ENCODE measurements at places on chromosomes 12 and 14.

- no peak for DNase-seq
Observed at GRCh38 chr14:81946834-81947798, 413.5 kb upstream of the SEL1L start.

DNA sequence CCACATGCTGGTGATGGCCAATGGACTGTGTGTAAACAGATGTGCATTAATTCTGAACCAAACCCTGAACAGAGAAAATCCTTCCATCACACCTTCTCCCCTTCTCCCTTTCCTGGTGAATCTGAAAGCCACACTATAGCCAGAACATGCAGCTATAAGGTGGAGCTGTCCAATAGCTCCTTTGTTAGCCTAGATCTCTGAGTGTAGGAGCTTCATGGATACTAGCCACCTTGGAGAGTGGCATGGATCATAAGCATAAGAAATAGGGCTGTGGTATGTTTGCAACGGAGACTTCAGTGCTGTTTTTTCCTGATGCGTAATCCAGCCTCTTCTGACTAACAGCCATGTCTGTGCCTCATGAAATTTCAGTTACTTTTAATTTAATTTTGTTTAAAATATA is 364.5 kb downstream of the BTG1 start:
- DNase-seq: no peak

- no peak for DNase-seq
Observed at GRCh38 chr12:131493068-131493826, 217.6 kb upstream of the SFSWAP start.

DNA sequence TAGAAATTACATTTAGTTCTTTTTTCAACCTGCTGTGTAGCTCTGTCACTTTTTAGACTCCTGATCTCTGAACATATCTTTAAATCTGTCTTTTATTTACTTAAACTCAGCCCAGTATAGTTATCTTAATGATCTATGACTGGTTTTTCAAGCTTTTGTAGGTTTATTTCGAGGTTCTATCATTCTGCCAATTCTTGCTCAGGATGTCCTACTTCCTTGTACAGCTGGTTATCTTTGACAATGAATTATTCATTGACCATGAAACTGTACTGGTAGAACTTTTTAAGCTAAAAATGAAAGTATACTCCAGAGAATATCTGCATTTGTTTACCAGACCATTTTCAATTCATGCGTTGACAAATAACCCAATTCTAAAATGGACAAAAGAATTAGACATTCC is 37.8 kb downstream of the TC2N start:
- DNase-seq: no peak

GRCh38 chr14:57068511-57068910 is 200.2 kb downstream of the EXOC5 start:
- DNase-seq: no peak

- DNase-seq: no peak
Observed at GRCh38 chr12:93868771-93869170, 191.6 kb downstream of the CRADD start.

DNA sequence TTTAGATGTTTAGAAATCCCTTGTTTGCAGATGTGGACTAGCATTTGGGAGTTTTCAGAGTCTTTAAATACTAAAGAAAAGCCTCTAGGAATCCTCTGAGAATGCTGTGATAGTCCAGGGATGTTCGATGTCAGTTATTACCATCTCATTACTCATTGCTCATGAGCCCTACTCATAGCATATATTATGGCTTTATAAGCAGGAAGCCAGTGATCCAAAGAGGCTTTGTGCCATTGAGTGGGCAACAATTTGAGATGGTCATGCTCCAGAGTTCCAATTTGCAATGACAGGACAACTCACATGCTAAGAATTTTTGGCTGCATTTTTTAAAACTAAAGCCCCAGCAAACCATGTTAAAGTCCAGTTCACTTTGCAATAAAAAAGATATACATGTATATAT is 163.0 kb downstream of the OTOGL start:
- DNase-seq: no peak

- DNase-seq: peak; percentile 1
Observed at GRCh38 chr12:34397591-34398365, 375.5 kb downstream of the ALG10 start.

DNA sequence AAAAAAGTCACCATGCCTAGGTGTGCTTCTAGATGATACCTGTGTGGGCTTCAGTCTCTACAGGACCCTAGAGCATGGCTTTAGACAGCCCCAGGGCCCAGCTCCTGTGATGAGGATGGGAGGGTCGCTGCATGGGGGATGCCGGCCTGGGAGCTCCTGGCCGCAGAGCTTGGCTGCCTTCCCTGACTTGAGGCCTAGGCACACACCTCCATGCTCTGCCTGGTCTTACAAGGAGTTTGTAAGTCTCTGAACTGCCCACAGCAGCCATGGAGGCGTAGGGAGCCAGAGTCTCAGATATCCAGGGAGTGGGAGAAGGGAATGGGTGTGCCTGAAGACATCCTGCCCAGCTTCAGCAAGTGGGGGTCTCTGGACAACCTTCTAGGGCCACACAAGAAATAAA is 149.5 kb upstream of the MYL2 start:
- DNase-seq: no peak

- no peak for DNase-seq
Observed at GRCh38 chr14:92513204-92513965, at the start of gene RIN3. Gene RIN3, plus strand, starts transcription at chr14:92513781. Its CDS starts 152 bp downstream, at chr14:92513933.

DNA sequence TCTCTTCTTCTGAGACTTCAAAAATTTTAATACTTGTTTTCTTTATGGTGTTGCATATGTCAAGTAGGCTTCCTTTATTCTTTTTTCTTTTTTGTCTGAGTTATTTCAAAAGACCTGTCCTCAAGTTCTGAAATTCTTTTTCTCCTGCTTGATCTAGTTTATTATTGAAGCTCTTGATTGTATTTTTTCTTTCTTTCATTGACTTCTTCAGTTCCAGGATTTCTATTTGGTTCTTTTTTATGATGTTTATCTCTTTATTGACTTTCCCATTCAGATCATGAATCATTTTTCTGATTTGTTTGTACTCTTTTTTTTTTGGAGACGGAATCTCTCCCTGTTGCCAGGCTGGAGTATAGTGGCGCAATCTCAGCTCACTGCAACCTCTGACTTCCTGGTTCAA is 34.1 kb downstream of the IFT43 start:
- DNase-seq: no peak

- no peak for DNase-seq
Observed at GRCh38 chr14:38256533-38256840, 594 bp upstream of the CLEC14A start.

DNA sequence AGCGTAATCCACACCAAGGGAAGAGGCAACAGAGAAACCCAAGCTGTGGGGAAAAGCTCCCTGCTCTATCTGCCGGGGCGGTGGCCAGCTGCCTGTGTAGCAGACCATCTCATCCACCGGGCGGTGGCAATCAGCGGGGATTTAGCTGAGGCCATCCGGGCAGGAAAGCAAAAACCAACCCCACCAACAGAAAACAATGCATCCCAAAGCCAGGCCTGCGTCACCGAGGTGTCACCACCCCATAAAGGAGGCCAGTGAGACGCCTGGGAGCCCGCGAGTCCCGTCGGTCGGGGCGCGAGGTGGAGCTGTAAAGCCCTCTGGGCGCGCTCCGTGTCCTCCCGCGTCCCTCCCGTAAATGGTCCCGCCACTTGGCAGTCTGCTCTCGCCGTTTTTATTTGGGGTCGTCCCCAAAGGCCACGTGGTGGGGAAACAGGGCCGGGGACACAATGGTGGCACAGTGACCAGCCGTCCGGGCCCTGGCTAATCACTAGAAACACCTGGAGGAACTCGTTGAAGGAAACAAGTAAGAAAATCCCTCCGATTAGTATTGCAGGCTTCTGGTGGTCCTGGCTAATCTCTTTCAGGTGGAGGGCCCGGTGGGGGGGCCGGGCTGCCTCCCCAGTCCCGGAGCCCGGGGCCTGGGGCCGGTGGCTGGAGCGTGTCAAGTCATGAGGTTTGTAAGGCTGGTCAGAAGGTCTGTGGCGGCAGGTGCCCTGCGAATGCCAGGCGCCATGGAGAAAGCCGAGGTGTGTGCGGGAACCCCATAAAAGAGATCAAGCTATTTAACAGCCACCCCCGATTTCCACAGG is 94.7 kb upstream of the GSC start:
- no peak for DNase-seq

DNA sequence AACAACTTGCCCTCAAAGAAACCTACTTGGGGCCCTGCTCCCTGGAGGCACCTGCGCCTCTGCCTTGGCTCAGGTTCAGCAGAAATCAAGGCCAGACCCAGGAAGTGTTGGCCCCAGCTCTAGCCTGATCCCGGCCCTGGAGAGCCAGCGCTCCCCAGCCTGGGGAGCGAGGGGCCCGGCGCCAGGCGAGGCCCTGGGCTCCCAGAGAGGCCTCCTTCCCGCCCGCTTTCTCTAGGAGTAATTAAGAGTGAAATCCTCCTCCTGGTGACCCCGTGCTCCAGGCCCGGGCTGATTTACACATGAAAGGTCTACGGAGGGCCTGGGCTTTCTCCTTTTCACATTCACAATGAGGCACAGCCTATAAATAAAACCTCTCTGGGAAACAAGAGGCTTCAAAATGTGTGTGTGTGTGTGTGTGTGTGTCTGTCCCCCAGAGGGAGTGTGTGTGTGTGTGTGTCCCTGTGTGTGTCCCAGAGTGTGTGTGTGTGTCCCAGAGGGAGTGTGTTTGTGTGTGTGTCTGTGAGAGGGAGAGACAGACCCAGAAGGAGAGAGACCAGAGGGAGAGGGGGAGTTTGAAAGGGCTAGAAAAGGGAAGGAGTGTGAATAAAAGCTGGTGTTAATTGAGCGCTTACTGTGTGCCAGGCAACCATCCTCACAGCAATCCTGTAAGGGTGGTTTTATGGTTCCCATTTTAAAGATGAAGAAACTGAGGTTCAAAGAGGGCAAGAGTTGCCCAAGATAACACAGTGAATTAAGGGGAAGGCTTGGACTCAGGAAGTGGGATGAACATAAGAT is 23.8 kb upstream of the COX6A1 start:
- DNase-seq: no peak

GRCh38 chr12:67045650-67046049 is 223.5 kb upstream of the CAND1 start:
- DNase-seq: no peak

DNA sequence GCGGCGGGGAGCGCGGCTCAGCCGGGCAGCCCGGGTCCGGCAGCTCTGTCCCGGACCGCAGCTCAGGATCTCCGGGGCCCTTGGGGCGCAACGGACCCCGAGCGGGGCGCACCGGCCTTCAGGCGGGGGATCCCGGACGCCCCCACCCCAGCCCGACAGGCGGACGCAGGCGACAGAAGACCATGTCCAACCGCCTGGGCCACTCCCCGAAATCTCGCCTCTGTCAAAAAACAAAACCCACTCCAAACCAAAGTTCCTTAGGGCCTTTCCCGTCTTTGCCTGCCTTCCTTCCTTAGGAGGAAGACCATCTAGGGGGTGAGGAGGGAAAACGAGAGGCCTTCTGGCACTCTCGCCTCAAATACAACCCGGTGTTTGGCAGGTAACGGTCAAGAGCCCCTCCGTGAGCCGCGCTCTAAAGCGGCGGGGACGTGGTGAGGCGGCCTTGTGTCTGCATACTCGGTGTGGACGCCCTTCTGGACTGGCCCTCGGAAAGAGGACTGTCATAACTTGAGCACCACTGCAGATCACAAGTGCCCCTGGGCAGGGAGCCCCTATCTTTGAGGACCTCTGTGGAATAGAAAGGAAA is 604 bp downstream of the HCFC2 start:
- no peak for DNase-seq

DNA sequence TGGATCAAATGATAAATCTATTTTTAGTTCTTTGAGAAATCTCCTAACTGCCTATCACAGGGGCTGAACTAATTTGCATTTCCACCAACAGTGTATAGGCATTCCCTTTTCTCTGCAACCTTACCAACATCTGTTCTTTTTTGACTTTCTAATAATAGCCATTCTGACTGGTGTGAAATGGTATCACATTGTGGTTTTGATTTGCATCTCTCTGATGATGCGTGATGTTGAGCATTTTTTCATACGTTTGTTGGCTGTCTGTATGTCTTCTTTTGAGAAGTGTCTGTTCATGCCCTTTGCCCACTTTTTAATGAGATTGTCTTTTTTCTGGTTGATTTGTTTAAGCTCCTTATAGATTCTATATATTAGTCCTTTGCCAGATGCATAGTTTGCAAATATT is 67.1 kb downstream of the IFNG-AS1 start:
- DNase-seq: no peak

GRCh38 chr14:100312877-100313400 is 6.7 kb upstream of the SLC25A29 start:
- no peak for DNase-seq

DNA sequence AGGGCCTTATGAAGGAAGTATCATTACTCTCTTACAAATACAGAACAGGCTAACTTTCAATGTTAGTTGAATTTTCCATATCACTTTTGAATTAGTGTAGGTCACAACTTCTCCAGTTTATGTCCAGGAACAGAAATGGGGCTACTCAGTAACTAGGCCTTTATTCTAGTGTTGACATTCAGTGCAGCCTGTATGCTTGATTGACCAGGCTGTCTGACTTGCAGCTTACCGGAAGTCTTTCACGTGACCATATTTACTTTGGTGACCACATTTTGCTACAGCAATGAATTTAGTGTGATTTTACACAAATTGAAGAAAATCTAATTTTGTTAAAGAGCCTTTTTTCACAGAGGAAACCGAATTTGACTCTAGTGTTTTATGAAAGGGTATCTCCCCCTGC is 12.4 kb downstream of the MTERF2 start:
- DNase-seq: no peak

DNA sequence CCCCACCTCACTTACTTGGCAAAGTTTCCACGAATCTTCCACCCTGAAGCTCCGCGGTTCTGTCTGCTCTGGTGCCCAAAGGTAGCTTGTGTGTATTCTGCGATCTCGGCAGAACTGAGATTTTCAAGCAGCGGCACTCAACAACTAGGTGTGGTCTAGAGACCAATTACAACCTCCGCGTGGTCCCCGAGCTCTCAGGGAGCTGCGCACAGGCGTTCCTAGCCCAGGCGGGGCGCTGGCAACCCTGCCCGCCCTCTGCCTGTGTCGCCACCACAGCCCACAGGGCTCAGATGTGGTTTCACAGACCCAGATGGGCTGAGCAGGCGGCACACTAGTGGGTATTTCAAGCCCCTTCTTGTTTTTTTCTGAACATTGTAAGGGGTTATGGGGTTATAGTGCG is 1.5 kb upstream of the DIABLO start:
- DNase-seq: no peak

DNA sequence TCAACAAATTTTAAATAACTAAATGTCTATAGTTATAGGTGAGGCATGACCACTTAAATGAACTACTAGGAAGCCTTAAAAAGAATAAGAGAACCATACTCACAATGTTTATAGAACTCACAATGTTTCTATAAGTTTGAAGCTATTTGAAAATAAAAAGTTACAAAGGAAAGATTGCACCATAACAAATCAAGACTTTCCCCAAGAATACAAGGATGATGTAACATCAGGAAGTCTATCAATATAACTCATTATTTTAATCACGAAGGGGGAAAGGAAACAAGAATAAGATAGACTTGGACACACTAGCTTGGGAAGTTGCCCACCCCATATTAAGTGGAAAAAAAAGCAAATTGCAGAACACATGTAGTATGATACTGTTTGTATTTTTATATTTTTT is 26.9 kb downstream of the TMEM233 start:
- DNase-seq: no peak
